Stimulated activated CD8-positive, alpha-beta memory T cell treated with anti-CD3 and anti-CD28 coated beads, Interleukin-4, amount 100 ng/mL, for 4 hours (primary cell): ENCODE measurements at places on chromosomes 4 and X.

- no peak for DNase-seq
Measured at GRCh38 chr4:130600706-130601105, 1504.8 kb downstream of the C4orf33 start.

- DNase-seq, result peak; percentile 16
Measured at GRCh38 chrX:53287493-53288138, 6.2 kb upstream of the IQSEC2 start.

DNA sequence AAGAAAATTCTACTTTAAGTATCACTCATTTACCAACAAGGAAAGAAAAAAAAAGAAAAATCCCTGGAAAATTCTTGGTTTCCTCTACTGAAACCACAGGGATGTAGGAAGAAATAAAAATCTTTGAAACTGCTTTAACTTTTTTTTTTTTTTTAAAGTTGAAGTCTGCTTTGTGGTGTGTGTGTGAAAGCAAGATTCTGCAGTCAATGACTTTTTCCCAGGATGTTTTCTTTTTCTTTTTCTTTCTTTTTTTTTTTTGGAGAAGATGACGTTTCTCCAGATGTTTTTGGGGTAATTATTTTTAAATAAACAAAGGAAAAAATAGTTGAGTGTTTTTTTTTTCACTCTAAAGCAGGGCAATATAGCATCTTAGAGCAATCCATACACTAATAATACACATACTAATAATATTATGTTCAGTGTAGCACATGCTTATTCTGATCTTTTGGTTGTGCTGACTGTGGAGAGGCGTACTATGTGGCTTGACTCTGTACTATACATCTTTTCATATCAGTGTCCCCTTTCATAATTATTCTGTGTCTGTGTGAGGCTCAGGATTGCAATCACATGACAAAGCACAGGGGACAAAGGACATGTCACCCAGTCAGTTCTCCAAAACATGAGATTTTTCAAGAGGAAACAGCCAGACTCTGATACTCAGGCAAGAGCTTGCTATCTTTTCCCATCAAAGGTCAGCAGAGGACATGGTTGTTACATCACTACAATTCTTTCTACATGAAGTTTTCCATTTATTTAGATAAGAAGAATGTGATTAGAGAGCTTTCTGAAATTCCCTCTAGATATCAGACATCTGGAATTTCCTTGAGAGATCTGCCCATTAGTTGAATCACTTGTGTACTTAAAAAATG lies 111.0 kb downstream of the PDE5A start:
- DNase-seq, result no peak

DNA sequence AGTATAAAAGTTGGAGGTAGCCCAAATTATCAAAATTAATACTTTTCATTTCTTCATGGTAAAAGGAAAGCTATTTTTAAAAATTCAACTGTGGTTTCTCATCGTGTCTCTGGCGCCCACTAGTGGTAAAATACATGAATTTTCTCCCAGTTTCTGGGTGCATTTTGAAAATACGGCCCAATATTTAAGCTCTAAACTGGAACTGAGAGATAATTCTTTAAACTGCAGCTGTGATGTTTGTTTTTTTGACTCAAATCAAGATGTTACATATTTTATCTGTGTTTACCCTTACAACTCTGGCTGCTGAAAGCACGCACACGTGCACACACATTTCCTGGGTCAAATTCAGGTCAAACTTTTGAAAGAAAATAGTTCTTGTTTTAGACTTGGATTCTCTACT lies 123.9 kb upstream of the ACSL4 start:
- DNase-seq, result no peak

DNA sequence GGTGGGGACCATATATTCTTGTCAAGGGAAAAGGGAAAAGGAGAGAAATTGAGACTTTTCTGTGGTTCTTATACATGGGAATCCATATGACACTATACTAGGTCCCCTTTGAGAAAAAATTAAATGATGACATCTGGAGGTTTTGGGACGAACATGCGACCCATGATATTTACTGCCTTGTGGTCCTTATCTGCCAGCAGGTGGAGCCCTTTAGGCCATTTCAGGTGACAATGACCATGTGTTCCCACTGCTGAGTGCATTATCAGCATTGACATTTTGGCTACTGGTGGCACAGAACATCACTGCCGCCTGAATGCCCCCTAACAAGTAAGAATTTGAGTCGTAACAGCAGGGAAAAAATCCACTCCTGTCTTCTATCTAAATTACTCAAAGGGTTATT lies 843.4 kb downstream of the FSTL5 start:
- no peak for DNase-seq
